ENCODE measurements at places on chromosomes 1 and 21. TPM values are rescaled to one million over a fixed set of nuclear protein-coding genes. Genes with fewer than 3 reads are reported as not detected.

Gene ADARB1
- total RNA-seq, result 33.4 TPM

Gene SRGAP2
- 82.6 TPM for total RNA-seq

Gene KRTAP24-1
- not detected for total RNA-seq

Gene MROH7
- total RNA-seq, result 2.5 TPM

Gene MEAF6
- total RNA-seq, result 138 TPM

Gene VASH2
- 17.8 TPM for total RNA-seq

Gene CLCA1
- not detected for total RNA-seq

Gene KCNT2
- 32.8 TPM for total RNA-seq

Gene ZNF683
- total RNA-seq, result not detected

Gene SLAMF8
- total RNA-seq, result not detected

Gene SLC45A1
- total RNA-seq, result 10.8 TPM

Gene C1QA
- total RNA-seq, result 17.5 TPM
